ENCODE measurements at places on chromosomes 2 and 18.

GRCh38 chr2:133080822-133081221 is 410.8 kb upstream of the LYPD1 start:
- DNase-seq = no peak

DNA sequence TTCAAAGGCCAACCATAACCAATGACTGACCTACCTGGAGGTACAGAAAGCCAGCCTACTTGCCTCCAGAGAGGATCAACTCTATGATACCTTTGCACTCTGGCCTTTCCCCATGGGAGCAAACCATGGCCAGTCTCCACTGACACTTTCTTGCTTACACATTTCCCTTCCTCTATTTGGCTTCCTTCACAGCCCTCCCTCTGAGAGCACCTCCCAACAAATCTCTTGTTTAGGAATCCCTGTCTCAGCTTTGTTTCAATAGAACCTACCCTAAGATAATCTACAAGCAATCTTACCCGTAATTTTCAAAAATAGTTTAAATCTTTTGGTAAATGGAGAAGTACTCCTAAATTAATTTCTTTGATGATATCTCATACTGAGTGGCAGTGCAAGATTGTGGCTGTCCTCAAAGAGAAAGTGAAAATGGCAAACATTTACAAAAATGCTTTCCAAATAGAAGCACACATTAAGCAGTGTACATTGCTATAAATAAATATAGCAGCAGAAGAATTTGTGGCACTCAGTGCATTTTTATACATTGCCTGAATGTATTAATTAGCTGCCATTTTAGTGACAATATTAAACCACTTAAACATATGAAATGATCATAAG is 140.6 kb downstream of the CCDC148 start:
- DNase-seq = no peak

DNA sequence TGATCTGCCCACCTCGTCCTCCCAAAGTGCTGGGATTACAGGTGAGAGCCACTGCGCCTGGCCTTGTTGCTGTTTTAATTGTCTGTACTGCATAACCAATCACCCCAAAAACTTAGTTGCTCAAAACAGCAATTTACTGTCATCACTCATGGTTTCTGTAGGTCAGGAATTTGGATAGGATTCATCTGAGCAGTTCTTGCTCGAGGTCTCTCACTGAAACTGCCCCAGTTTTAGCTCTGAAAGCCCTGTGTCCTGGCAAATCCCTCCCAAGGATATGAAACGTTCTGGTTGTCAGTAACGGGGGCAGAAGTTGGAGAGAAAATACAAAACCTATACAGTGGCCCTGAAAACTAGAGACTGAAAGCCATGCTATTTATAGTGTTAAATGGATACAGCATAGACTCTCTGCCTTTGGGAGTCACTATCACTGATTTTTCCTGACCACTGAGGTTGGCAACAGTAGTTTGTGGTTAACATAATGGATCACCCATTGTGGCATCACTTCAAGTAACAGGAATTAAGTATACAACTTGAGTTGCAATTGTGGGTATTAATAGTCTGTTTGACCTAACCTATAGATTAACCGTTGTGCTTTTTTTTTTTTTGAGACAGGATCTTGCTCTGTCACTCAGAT is 27.2 kb upstream of the ERICH2 start:
- DNase-seq = no peak

- no peak for DNase-seq
Measured at GRCh38 chr2:217944923-217945322, 57.9 kb downstream of the TNS1 start.

- no peak for DNase-seq
Measured at GRCh38 chr2:121722479-121722878, 14.2 kb downstream of the NIFK start.

DNA sequence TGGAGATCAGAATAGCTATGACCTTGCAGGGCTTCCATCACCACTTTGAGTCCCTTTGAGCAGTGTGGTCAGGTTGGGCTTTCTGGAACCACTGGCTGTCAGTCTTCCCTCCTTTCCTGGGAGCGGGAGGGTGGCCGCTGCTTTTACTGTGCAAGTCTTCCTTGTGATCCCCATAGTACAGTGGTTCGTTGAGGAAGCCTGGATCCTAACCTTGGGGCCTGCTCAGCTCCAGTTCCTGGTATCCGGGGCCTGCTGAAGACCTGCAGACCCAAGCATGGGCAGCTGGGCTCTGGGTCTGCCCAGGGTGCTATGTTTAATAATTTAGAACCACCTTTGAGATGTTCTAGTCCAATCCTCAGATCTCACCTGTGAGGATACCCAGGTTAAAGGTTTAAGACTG is 104.2 kb downstream of the CLIP4 start:
- DNase-seq = no peak
